MCF 10A (cell line): ENCODE measurements at places on chromosomes 2 and 18. TPM values are rescaled to one million over a fixed set of nuclear protein-coding genes. Genes with fewer than 3 reads are reported as not detected.

Gene PDCD1
- total RNA-seq, result not detected in 2 replicates

Gene OXER1
- not detected in 2 replicates for total RNA-seq

Gene DCDC2C
- total RNA-seq, result not detected in 2 replicates

Gene POTEF
- total RNA-seq, result not detected in 2 replicates

Gene GRHL1
- total RNA-seq, result 0.96 and 2.0 TPM in 2 replicates
